ENCODE measurements at places on chromosomes 2 and 18. TPM values are rescaled to one million over a fixed set of nuclear protein-coding genes. Genes with fewer than 3 reads are reported as not detected.

The SLC30A3 gene
- total RNA-seq: not detected

GRCh38 chr2:238024986-238025385 is 35.8 kb upstream of the SCLY start:
- no peak overlapping the region for H3K27ac ChIP-seq
- H3K27me3 ChIP-seq: no peaks in the 10 kb centered on the region
- peaks cover 23% of the 10 kb centered on the region for H3K36me3 ChIP-seq
- H3K4me1 ChIP-seq: peaks cover 12% of the 10 kb centered on the region

GRCh38 chr2:111106706-111107105 is 14.0 kb upstream of the BCL2L11 start:
- H3K36me3 ChIP-seq: no peaks in the 10 kb centered on the region
- no peaks in the 10 kb centered on the region for H3K27me3 ChIP-seq
- H3K4me3 ChIP-seq: no peak overlapping the region

DNA sequence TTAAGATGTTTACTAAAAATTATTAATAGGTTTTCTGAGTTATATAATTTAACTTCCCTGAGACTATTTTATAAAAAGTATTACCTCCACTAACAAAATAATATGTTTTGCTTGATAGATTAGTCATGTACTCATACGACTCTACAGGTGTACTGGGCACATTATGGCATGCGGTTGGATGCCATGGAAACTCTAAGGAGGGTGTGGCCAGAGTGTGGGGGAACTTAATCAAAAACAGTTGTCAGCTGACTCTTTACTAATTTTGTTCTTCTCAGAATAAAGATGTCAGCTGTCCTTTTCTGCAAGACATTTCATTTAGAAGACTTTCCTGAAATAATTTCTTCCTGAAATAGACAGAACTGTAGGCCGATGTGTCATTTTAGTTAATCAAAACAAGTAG is 228.3 kb upstream of the SIX3 start:
- peaks cover 12% of the 10 kb centered on the region for H3K4me1 ChIP-seq
- no peak overlapping the region for H3K4me3 ChIP-seq
- DNase-seq: no peak
- H3K36me3 ChIP-seq: no peaks in the 10 kb centered on the region
- no peaks in the 10 kb centered on the region for H3K27me3 ChIP-seq

DNA sequence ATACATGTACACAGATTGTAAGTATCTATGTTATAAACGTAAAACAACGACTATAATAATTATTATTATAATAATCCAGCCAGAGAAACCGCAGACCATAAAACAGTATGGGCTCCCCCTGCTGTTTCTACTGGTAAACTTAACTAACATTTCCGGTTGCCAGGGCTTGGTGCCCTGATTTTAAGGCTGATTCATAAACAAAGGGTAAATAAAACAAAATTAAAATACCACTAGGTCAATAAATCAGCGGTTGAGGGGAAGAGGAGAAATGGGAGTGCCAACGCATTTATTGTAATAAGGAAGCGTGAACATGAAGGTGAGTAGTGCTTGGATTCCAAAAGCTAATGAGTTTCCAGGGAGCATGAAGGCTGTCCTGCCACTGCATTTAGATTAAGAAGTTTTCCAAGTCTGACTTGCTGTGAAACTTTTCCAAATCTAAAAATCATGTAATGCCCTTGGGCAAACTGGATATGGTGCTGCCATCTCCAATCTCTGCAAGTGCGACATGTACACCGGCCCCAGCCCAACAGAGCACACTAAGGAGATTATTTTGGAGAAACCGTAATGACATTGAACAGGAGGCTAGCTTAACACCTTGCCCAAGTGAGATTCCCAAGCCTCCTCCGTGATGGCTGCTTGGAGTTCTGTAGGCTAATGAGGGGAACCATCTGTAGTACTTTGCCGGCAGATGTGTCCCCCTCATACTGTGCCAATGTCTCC is 50.7 kb upstream of the HNRNPA3 start:
- peaks cover 11% of the 10 kb centered on the region for H3K4me1 ChIP-seq
- no peak for DNase-seq
- no peak overlapping the region for H3K4me3 ChIP-seq
- H3K27ac ChIP-seq: peak overlapping the region; percentile 53

- no peak overlapping the region for H3K27ac ChIP-seq
- no peaks in the 10 kb centered on the region for H3K36me3 ChIP-seq
- DNase-seq: no peak
- no peak overlapping the region for H3K4me3 ChIP-seq
- no peaks in the 10 kb centered on the region for H3K27me3 ChIP-seq
These were observed 36.0 kb upstream of the UBE2E3 start for GRCh38 chr2:180944372-180944771.

DNA sequence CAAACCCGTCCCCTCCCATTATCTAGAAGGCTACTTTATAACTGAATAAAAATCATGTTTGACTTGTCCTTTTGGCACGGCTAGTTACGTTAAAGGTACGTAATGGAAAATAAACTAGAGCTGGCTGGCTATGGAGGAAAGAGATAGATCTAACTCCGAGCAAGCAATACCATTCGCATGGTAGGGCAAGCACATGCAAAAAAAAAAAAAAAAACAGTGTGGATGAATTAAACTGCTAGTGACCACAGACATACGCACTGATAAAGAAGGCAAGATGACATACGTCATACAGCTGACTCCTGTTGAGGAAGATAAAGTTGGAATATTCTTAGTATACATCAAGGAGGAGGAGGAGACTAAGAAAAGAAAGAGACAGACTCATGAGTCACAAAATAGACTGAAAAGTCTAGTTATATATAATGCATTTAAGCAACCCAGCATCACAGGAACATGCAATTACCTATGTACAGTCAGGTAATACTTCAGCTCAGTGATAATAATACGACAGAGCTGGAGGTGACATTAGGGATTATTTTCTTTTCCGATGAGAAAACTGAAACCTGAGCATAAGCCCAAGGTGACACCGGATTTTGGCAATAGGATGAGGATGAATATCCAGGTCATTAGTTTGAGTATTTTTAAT is 37.9 kb upstream of the NARS1 start:
- H3K27me3 ChIP-seq: peaks cover 6% of the 10 kb centered on the region
- peaks cover 2% of the 10 kb centered on the region for H3K4me1 ChIP-seq
- no peak for DNase-seq

GRCh38 chr2:149648282-149649030 is 60.9 kb upstream of the MMADHC start:
- H3K36me3 ChIP-seq: peaks cover 10% of the 10 kb centered on the region
- no peaks in the 10 kb centered on the region for H3K27me3 ChIP-seq
- DNase-seq: no peak
- H3K4me3 ChIP-seq: no peak overlapping the region
- no peak overlapping the region for H3K27ac ChIP-seq
- no peaks in the 10 kb centered on the region for H3K4me1 ChIP-seq

GRCh38 chr2:102438111-102438510 is 15.2 kb downstream of the IL18RAP start:
- no peak overlapping the region for H3K4me3 ChIP-seq
- H3K36me3 ChIP-seq: no peaks in the 10 kb centered on the region
- H3K27me3 ChIP-seq: no peaks in the 10 kb centered on the region
- peaks cover 6% of the 10 kb centered on the region for H3K4me1 ChIP-seq
- no peak for DNase-seq

DNA sequence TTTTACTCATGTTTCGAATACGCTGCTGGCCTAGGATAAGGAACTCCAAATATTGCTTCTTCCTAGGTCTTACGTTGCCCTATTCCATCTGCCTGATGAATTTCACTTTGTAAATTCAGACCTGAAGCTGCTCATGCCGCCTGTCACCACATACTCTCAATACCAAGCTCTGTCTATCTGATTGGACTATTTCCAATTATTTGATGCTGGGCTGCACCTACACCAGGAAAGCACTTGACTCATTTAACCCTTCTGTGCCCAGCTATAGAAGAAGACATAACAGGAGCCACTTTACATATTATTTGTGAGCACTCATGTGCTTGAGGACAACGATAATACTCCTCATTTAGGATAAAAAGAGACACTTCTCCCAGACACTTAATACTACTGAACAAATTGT is 1293.9 kb upstream of the LRRTM1 start:
- no peak for DNase-seq
- no peaks in the 10 kb centered on the region for H3K36me3 ChIP-seq
- H3K27me3 ChIP-seq: no peaks in the 10 kb centered on the region
- no peaks in the 10 kb centered on the region for H3K4me1 ChIP-seq
- no peak overlapping the region for H3K4me3 ChIP-seq

The AQP12A gene
- not detected for total RNA-seq

DNA sequence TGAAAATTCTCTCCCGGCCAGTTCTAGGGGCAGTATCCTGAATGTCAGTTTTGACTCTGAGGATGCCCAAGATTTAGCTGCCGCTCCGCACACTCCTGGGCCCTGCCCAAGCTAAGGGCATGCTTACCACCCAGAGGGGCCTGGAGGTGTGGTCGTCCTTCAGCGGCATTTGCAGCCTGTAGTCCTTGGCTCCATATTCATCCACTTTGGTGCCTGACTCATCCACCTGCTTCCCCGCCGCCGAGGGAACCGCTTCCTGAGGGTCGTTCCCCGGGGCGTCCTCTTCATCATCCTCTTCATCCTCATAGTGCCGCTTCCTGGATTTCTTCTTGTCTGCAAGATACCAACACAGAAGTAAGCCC is 577 bp downstream of the ERCC3 start:
- peak overlapping the region; percentile 75 for H3K27ac ChIP-seq
- peak overlapping the region; percentile 99 for H3K4me3 ChIP-seq
- DNase-seq: peak; percentile 8
- H3K4me1 ChIP-seq: peaks cover 15% of the 10 kb centered on the region
- peaks cover 4% of the 10 kb centered on the region for H3K27me3 ChIP-seq

- peaks cover 54% of the 10 kb centered on the region for H3K4me1 ChIP-seq
- peak; percentile 72 for DNase-seq
- H3K27me3 ChIP-seq: peaks cover 11% of the 10 kb centered on the region
- peak overlapping the region; percentile 44 for H3K27ac ChIP-seq
- peaks cover 38% of the 10 kb centered on the region for H3K36me3 ChIP-seq
- H3K4me3 ChIP-seq: peak overlapping the region; percentile 65
These were observed 8.1 kb downstream of the LBH start for GRCh38 chr2:30239308-30239985.

- H3K4me3 ChIP-seq: no peak overlapping the region
- H3K36me3 ChIP-seq: peaks cover 21% of the 10 kb centered on the region
- H3K4me1 ChIP-seq: peaks cover 3% of the 10 kb centered on the region
- no peak overlapping the region for H3K27ac ChIP-seq
- no peak for DNase-seq
- H3K27me3 ChIP-seq: peaks cover 5% of the 10 kb centered on the region
These were observed 35.1 kb downstream of the SANBR start for GRCh38 chr2:61100801-61101200.

DNA sequence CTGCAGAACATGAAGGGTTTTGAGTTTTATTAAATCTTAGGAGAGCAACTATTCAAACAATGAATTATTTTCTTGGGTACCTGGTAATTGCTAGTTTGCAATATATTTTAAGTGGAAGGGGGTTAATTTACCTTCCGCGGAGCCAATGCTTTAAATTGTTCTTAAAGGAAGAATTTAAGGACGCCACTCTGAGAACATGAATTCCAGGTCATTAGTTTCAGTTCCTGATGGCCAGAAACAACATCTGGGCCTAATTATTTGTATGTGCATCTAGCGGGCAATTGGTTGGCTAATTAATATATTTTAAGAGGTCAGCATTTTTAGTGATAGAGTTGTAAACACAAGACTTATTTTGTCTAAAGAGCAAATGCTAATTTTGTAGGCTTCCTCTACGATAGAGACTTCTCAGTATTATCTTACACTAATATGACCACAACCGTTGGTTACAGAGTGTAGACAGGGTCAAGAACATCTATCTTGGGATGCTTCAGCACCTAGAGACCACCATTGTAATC is 40.8 kb downstream of the CCBE1 start:
- no peak overlapping the region for H3K27ac ChIP-seq
- H3K27me3 ChIP-seq: no peaks in the 10 kb centered on the region

DNA sequence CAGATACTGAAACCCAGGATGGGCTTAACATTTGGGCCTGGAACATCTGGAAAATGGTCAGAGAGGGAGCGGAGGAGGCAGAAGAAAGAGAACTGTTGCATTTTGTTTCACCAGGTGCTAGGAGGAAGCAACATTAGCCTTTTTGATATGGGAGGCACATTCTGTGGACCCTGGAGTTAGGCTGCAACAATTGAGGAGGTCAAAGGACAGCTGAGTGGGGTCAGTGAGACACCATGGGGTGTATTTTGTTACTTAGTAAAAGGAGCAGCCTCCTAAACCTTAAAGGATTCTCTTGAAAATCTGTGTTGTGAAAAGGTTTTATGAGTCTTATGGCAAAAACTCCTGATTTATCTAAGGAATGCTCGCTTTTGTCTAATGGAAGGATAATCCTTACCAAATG is 124.9 kb downstream of the GREB1L start:
- DNase-seq: no peak
- H3K4me1 ChIP-seq: peaks cover 11% of the 10 kb centered on the region
- H3K36me3 ChIP-seq: peaks cover 4% of the 10 kb centered on the region
- H3K27me3 ChIP-seq: peaks cover 2% of the 10 kb centered on the region
- no peak overlapping the region for H3K4me3 ChIP-seq

- no peak overlapping the region for H3K4me3 ChIP-seq
- no peaks in the 10 kb centered on the region for H3K27me3 ChIP-seq
- H3K27ac ChIP-seq: no peak overlapping the region
- no peaks in the 10 kb centered on the region for H3K4me1 ChIP-seq
These were observed 369.4 kb downstream of the PARD3B start for GRCh38 chr2:204914708-204915107.

DNA sequence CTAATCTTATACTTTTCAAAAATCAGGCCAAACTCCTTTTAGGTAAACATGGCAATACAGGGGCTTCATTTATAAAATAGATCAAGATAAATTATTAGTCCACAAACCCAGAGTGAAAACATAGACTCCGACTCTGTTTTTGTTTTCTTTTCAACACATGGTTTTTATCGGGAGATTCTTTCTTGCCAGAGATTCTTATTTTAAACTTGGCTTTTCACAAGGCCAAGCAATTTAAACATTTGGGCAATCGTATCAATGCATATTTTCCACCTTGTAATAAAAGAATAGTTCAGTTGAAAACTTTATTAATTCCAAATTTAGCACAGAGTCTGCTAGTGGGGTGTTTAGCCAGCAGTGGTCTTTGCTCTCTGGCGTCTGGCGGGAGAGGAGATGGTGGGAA is 71.9 kb downstream of the SOX11 start:
- H3K36me3 ChIP-seq: no peaks in the 10 kb centered on the region
- H3K27me3 ChIP-seq: peaks cover 2% of the 10 kb centered on the region
- H3K27ac ChIP-seq: no peak overlapping the region
- no peak for DNase-seq
- H3K4me3 ChIP-seq: no peak overlapping the region

The GCKR gene
- 0.59 TPM for total RNA-seq

The SLC35F6 gene
- 23.8 TPM for total RNA-seq

DNA sequence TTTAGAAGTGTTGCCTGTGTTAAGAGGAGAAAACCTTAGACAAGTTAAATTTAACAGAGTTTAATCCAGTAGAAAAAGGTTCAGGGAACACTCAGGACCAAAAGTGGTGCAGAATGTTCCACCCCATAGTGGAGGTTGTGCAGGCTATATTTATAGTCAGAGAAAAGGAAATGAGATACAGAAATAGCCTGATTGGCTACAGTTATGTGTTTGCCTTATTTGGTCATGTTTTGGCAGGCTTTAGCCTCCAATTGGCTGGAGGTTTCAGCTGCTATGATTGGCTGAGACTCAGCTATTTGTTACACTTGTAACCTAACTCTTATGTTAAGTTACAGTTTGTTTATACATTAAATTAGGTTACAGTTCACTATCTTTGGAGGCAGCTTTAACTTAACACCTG is 4.2 kb downstream of the STAMBP start:
- no peak overlapping the region for H3K4me3 ChIP-seq
- peaks cover 10% of the 10 kb centered on the region for H3K36me3 ChIP-seq
- H3K27me3 ChIP-seq: peaks cover 1% of the 10 kb centered on the region
- no peak for DNase-seq
- H3K4me1 ChIP-seq: peaks cover 19% of the 10 kb centered on the region

The REG3G gene
- total RNA-seq: not detected

The MC5R gene
- total RNA-seq: 0.56 TPM

The LGALSL gene
- 30.2 TPM for total RNA-seq

Measured in endothelial cell (in vitro differentiated cells).